ENCODE measurements at places on chromosomes 11 and 22. TPM values are rescaled to one million over a fixed set of nuclear protein-coding genes. Genes with fewer than 3 reads are reported as not detected.

The APBB1 gene
- total RNA-seq: 43.6 TPM

The SLC5A4 gene
- not detected for total RNA-seq

The APOBEC3H gene
- 10.8 TPM for total RNA-seq

The OR5B21 gene
- 0.42 TPM for total RNA-seq

The RASSF7 gene
- total RNA-seq: 20.4 TPM

The OR52E5 gene
- total RNA-seq: not detected

The MS4A6A gene
- 1.6 TPM for total RNA-seq

The UBQLNL gene
- not detected for total RNA-seq

The GRAP2 gene
- 53.2 TPM for total RNA-seq

The DGAT2 gene
- 5.6 TPM for total RNA-seq

The TANGO2 gene
- 28.0 TPM for total RNA-seq

The CXCR5 gene
- total RNA-seq: 5.8 TPM

The KBTBD3 gene
- 5.0 TPM for total RNA-seq

The TM7SF2 gene
- 17.9 TPM for total RNA-seq

The ZDHHC8 gene
- 74.7 TPM for total RNA-seq

The AQP11 gene
- total RNA-seq: 0.11 TPM

The WNT7B gene
- total RNA-seq: not detected

The MPZL3 gene
- total RNA-seq: 119 TPM

The GAS2 gene
- 1.7 TPM for total RNA-seq

The SUSD2 gene
- total RNA-seq: 0.48 TPM

The FAM181B gene
- not detected for total RNA-seq

All from CD8-positive, alpha-beta memory T cell (primary cell).